Ascending aorta (tissue), 2 donors: ENCODE measurements at places on chromosomes 3 and 15. TPM values are rescaled to one million over a fixed set of nuclear protein-coding genes. Genes with fewer than 3 reads are reported as not detected.

The TFRC gene
- 30.1 TPM for total RNA-seq

The TF gene
- 62.8 TPM for total RNA-seq

The C2CD4A gene
- not detected for total RNA-seq

The TLR9 gene
- not detected for total RNA-seq

The SLC6A20 gene
- not detected for total RNA-seq

The IL17RC gene
- 82.5 TPM for total RNA-seq

The XCR1 gene
- not detected for total RNA-seq

The ZNF385D gene
- total RNA-seq, result 32.0 TPM

The GOLGA8T gene
- total RNA-seq, result 1.4 TPM

The THRB gene
- total RNA-seq, result 24.7 TPM

The PLSCR4 gene
- total RNA-seq, result 87.2 TPM
